ENCODE measurements at places on chromosomes 1 and 21.

GRCh38 chr1:221683681-221684080 is 58.2 kb downstream of the DUSP10 start:
- DNase-seq, result no peak

- no peak for DNase-seq
Observed at GRCh38 chr1:15410223-15410883, 665 bp downstream of the EFHD2 start.

GRCh38 chr1:30084909-30085571 is 638.3 kb downstream of the MATN1 start:
- DNase-seq, result no peak

GRCh38 chr1:21264898-21265297 is 25.4 kb downstream of the ECE1 start:
- no peak for DNase-seq

DNA sequence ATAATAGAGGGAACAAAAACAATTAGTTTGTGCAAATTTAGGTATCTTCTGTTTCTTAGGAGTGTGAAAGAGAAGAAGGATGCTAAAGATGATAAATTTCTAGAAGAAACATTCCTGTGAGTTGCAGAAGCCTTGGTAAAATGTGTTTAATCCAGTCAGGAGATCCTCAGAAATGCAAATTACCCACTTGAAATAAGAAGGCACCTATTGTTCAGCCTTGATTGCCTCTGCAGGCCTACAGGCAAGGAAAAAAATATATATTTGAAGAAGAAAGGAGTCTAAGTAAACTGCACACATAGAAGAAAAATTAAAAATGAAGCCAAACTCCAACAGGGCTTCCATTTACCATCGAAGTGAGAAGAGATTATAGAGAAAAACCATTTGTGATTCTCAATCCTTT is 51.0 kb upstream of the LHX8 start:
- no peak for DNase-seq

DNA sequence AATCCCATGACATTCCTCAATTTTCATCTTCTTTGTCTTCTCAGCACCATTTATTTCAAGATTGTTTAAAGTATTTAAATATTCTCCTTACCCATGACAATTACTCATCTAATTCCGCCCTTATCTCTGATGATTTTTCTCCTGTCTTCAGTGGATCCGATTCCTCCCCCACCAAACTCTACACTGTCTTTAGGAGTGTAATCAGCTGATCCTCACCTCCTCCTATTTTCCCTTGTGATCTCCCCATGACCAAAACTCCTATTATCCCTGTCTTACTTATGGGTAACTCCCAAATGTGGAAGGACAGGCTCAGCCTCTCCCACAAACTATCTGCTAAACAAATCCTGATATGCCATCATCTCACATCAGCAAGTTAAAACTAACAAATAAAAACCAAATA is 335.3 kb upstream of the RUNX1 start:
- no peak for DNase-seq

GRCh38 chr1:201676641-201677040 is 137.7 kb downstream of the NAV1 start:
- DNase-seq, result no peak

GRCh38 chr21:25791319-25791718 is 56.5 kb downstream of the GABPA start:
- DNase-seq, result no peak

All from CD4-positive, alpha-beta T cell treated with Interleukin-15 for 4 hours (primary cell).